ENCODE measurements at places on chromosomes 12 and 14. TPM values are rescaled to one million over a fixed set of nuclear protein-coding genes. Genes with fewer than 3 reads are reported as not detected.
A peak's percentile ranks its signal among the peaks of the same experiment; 100 is the strongest.

- peaks cover 87% of the 10 kb centered on the region for H3K4me1 ChIP-seq
- H3K27ac ChIP-seq = peak overlapping the region; percentile 83
- no peak overlapping the region for H3K4me3 ChIP-seq
- no peak for DNase-seq
- no peaks in the 10 kb centered on the region for H3K27me3 ChIP-seq
- H3K36me3 ChIP-seq = no peaks in the 10 kb centered on the region
Observed at GRCh38 chr12:123063535-123063934, 83.1 kb downstream of the ARL6IP4 start.

DNA sequence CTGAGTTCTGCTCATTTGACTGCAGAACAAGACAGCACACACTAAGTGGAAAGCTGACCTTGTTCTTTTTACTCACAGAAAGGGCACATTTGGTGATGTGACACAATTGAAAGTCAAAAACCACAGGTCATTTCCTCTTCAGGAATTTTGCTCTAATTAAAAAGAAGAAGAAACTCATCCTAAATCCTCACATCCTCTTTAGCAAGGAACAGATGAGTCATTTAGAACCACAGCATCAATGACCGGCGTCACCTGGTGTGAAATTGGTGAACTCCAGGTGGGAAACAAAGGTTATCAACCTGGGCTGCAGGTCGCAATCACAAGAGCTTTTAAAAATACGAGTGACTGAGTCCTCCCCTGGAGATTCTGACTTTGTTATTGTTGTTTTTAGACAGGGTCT lies 2.9 kb upstream of the RNU6-8 start:
- DNase-seq = no peak
- no peak overlapping the region for H3K27ac ChIP-seq
- H3K4me1 ChIP-seq = peaks cover 12% of the 10 kb centered on the region
- no peaks in the 10 kb centered on the region for H3K27me3 ChIP-seq

DNA sequence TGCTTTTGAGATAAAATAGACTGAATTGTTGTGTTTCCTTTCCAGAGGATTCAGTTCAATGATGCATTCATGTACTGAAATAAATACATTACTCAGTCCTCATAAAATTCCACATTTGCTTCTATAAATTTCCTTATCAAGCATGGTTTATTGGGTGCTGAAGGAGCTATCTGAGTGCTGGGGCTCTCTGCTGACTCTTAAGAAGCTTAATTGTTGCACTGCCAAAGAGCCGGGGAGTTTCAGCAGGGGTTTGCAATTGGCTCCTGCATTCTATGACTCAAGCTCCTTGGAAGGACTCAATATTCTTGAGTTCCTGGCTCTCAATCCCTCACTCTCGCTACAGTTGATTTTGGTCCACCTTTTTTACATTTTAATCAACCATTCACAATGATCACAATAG lies 69.8 kb upstream of the PYGL start:
- H3K4me1 ChIP-seq = no peaks in the 10 kb centered on the region
- no peaks in the 10 kb centered on the region for H3K36me3 ChIP-seq
- H3K4me3 ChIP-seq = no peak overlapping the region
- H3K27ac ChIP-seq = no peak overlapping the region
- H3K27me3 ChIP-seq = no peaks in the 10 kb centered on the region

- H3K4me3 ChIP-seq = peak overlapping the region; percentile 66
- peak; percentile 96 for DNase-seq
- H3K4me1 ChIP-seq = peaks cover 35% of the 10 kb centered on the region
- peaks cover 46% of the 10 kb centered on the region for H3K36me3 ChIP-seq
- peak overlapping the region; percentile 93 for H3K27ac ChIP-seq
Observed at GRCh38 chr12:56158926-56159461, 835 bp downstream of the MYL6 start.

- H3K36me3 ChIP-seq = peaks cover 28% of the 10 kb centered on the region
- H3K4me1 ChIP-seq = peaks cover 21% of the 10 kb centered on the region
- peak overlapping the region; percentile 73 for H3K27ac ChIP-seq
- H3K4me3 ChIP-seq = peak overlapping the region; percentile 89
- no peak for DNase-seq
Observed at GRCh38 chr12:57694459-57695019, 607 bp downstream of the OS9 start.

DNA sequence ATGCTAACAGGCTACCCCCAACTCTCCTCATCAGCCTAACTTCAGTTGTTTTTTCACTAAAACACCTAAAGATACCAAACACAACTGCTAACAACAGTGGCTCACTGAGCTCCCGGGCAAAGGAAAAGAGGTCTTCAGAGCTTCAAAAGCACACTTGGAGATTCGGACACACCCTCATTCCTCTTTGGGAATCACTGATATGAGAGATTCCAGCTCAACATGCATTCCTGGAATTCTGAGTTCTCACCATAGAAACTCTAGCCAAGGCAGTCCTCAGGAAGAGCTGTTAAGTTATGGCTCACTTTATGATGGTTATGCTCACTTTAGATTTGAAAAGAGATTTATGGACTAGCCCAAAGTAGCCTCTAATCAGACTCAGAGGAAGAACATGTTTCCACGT lies 40.1 kb downstream of the STXBP6 start:
- H3K4me3 ChIP-seq = no peak overlapping the region
- no peaks in the 10 kb centered on the region for H3K36me3 ChIP-seq
- no peaks in the 10 kb centered on the region for H3K27me3 ChIP-seq

GRCh38 chr12:91897025-91897515 lies 248.6 kb downstream of the BTG1 start:
- H3K4me3 ChIP-seq = no peak overlapping the region
- H3K36me3 ChIP-seq = no peaks in the 10 kb centered on the region
- no peaks in the 10 kb centered on the region for H3K27me3 ChIP-seq

- peaks cover 32% of the 10 kb centered on the region for H3K4me1 ChIP-seq
- H3K27ac ChIP-seq = peak overlapping the region; percentile 88
- no peak for DNase-seq
- H3K4me3 ChIP-seq = no peak overlapping the region
Observed at GRCh38 chr12:124720681-124721500, 142.8 kb downstream of the SCARB1 start.

GRCh38 chr14:103385929-103386712 lies 906 bp downstream of the MARK3 start:
- DNase-seq = no peak
- peak overlapping the region; percentile 90 for H3K4me3 ChIP-seq
- no peaks in the 10 kb centered on the region for H3K36me3 ChIP-seq
- H3K27me3 ChIP-seq = peaks cover 2% of the 10 kb centered on the region
- peaks cover 31% of the 10 kb centered on the region for H3K4me1 ChIP-seq

- H3K27ac ChIP-seq = peak overlapping the region; percentile 41
- no peaks in the 10 kb centered on the region for H3K36me3 ChIP-seq
- no peak for DNase-seq
Observed at GRCh38 chr12:94615260-94616181, 34.8 kb downstream of the TMCC3 start.

- H3K36me3 ChIP-seq = no peaks in the 10 kb centered on the region
- no peaks in the 10 kb centered on the region for H3K27me3 ChIP-seq
- peak; percentile 92 for DNase-seq
- peak overlapping the region; percentile 98 for H3K27ac ChIP-seq
Observed at GRCh38 chr14:92105893-92106142, 564 bp downstream of the ATXN3 start.

DNA sequence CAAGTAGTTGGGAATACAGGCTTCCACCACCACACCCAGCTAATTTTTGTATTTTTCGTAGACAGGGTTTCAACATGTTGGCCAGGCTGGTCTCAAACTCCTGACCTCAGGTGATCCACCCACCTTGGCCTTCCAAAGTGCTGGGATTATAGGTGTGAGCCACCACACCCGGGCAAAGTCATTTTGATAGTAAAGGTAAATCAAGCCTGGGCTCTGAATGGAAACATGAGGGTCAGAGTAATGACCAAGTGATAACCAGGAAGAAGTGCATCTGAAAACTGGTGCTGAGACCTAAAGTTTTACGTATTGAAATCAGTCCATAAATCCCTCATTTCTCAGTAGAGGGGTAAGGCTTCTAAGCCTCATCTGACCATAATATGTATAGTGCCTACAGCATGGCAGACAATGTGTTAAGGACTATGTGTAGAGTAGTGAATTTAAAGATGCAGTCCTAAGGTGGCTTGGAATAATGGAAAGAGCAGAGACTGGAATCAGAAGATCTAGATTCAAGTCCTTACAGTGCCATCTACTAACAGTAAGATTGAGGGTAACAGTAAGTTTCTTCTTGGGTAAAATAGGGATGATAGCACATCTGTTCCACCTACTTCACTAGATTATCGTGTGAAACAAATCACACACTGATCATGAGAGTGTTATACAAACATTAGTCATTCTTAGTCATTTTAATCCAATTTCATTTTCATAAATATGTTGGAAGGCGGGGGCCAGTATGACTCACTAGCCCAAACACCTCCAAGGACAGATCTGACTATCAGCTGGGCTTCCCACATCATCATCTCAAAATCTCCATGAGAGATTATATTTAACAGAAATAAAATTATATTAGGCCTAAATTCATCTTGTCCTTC lies 11.2 kb downstream of the MAP4K5 start:
- H3K4me1 ChIP-seq = peaks cover 56% of the 10 kb centered on the region
- DNase-seq = no peak
- no peaks in the 10 kb centered on the region for H3K36me3 ChIP-seq
- H3K4me3 ChIP-seq = no peak overlapping the region
- H3K27me3 ChIP-seq = no peaks in the 10 kb centered on the region

DNA sequence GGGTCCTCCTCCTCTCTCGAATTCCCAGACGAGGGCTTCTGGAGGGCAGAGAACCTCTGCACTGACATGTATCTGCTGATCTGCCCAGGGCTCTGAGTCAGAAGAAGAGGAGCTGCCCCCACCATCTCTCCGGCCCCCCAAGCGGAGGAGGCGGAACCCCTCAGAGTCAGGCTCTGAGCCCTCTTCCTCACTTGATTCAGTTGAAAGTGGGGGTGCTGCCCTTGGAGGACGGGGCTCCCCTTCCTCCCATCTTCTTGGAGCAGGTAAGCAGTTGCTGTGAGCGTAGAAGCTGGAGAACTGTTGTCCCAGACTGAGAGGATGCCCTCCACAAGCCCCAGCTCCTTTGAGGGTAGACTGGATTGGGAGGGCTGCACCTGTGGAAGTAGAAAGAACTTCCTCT lies 19.8 kb downstream of the PRPF40B start:
- peaks cover 7% of the 10 kb centered on the region for H3K36me3 ChIP-seq
- H3K27ac ChIP-seq = no peak overlapping the region
- no peaks in the 10 kb centered on the region for H3K27me3 ChIP-seq
- H3K4me1 ChIP-seq = peaks cover 32% of the 10 kb centered on the region
- no peak for DNase-seq

- no peaks in the 10 kb centered on the region for H3K36me3 ChIP-seq
- H3K27me3 ChIP-seq = no peaks in the 10 kb centered on the region
- no peak overlapping the region for H3K27ac ChIP-seq
- H3K4me3 ChIP-seq = no peak overlapping the region
Observed at GRCh38 chr12:3891201-3891600, 18.0 kb upstream of the PARP11 start.

DNA sequence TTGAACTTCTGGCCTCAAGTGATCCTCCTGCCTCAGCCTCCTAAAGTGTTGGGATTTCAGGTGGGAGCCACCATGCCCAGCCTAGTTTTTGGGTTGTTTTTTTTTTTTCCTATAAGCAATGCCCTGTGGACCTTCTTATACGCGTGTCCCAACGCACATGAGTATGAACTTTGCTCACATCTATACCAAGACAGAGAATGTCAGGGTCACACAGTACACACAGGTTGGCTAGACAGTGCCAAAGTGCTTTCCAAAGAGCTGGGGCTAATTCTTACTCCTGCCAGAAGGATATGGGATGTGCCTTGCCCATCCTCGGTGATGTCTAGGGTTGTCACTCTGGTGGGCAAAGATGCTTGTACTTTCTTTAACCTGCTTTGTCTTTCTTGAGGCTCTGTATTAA lies 7.6 kb upstream of the CCDC85C start:
- H3K4me1 ChIP-seq = peaks cover 31% of the 10 kb centered on the region
- H3K27me3 ChIP-seq = no peaks in the 10 kb centered on the region
- DNase-seq = no peak
- H3K27ac ChIP-seq = no peak overlapping the region

DNA sequence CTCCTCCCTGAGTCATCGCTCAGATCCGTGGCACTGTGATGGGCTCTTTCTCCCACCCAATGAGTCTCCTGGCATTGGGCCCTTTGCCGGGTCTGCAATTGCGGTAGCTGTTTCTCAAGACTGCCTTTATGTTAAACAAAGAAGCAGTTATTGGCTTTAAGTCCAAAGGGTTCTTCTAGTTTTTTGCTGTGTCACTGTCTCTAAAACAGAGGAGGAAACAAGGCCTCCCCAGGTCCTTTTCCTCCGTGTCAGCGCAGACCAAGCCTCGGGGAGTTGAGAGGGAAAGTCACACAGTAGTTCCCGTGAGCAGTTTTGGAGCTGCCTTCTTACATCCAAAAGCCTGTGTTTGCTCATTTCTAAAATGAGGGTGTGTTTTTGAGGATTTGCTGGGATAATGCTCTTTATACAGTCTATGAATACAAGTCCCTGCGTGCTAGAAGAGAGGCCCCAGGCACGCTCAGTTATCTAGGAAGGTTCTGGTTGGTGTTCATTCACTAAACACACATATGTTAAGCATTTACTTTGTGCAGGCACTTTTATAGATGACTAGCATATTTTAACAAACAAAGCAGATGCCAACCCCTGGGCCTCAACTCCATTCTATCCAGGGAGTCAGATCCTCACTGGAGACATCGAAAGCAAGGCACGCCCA lies 126.0 kb upstream of the PZP start:
- H3K27ac ChIP-seq = no peak overlapping the region
- H3K4me3 ChIP-seq = no peak overlapping the region

DNA sequence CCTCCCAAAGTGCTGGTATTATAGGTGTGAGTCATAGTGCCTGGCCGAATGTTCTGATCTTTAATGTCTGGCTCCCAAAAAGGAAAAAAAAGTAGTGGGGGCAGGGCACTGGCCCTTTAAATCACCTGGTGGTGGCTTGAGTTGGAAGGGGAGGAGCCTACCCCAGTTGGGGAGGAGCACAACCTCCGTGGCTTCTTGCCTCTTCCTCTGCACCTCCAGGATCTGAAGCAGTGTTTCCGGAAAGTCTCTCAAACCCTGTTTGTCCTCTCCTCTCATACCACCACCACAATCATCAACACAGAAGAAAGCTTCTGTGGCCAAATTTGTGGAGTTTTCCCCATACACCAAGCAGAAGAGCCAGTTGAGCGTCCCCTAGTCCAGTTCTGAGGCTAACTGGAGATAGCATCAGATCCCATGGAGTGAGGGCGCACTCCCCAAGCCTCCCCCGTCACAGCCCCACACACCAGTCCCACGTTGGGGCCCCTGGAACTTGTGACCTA lies 24.3 kb upstream of the RCOR1 start:
- H3K4me1 ChIP-seq = no peaks in the 10 kb centered on the region
- H3K36me3 ChIP-seq = no peaks in the 10 kb centered on the region

- no peaks in the 10 kb centered on the region for H3K36me3 ChIP-seq
- H3K27ac ChIP-seq = no peak overlapping the region
- H3K4me1 ChIP-seq = no peaks in the 10 kb centered on the region
- no peaks in the 10 kb centered on the region for H3K27me3 ChIP-seq
- no peak for DNase-seq
Observed at GRCh38 chr14:81055971-81056370, 100.5 kb downstream of the TSHR start.

CLEC12A gene
- total RNA-seq = 0.42 TPM

SERPINA9 gene
- not detected for total RNA-seq

FAM181A gene
- total RNA-seq = not detected

KMT2D gene
- total RNA-seq = 78.5 TPM

PZP gene
- 1.2 TPM for total RNA-seq

KRT6C gene
- total RNA-seq = not detected

LBHD2 gene
- total RNA-seq = not detected

ZBTB39 gene
- 9.1 TPM for total RNA-seq

ZNF268 gene
- 14.1 TPM for total RNA-seq

GARIN6 gene
- not detected for total RNA-seq

KRT5 gene
- total RNA-seq = not detected

NKX2-1 gene
- total RNA-seq = 0.45 TPM

TAOK3 gene
- 39.5 TPM for total RNA-seq

SLC15A4 gene
- total RNA-seq = 38.6 TPM

FOXG1 gene
- total RNA-seq = 0.66 TPM

EFS gene
- 12.5 TPM for total RNA-seq

Data from esophagus muscularis mucosa (tissue), 4 donors.